ENCODE measurements at places on chromosomes 6 and 20.

GRCh38 chr20:31707994-31708735 lies 14.5 kb downstream of the BCL2L1 start:
- DNase-seq, result no peak

- no peak for DNase-seq
Observed at GRCh38 chr6:55174211-55175026, at the start of gene HCRTR2. TSS of gene HCRTR2 (plus strand) at chr6:55174515. CDS start at chr6:55174588, 73 bp downstream.

DNA sequence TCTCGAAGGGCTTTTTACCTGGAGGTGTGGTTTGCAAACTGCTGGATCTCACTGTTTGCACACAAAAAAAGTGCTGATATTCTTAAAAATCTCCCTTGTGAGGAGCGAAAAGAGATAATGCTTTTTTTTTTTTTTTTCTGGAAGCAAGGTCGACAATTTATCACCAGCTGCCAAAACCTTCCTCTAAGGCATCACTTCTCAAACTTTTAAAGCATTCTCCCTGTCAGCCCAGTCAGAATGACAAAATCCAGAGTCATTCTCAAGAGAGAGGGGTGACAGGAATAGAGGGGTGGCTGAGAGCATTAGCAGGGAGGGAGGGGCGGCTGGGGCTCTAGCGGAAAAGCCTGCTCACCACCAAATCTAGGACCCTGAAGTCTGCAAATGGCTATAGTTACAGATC lies 137.2 kb upstream of the ARMC2 start:
- no peak for DNase-seq

DNA sequence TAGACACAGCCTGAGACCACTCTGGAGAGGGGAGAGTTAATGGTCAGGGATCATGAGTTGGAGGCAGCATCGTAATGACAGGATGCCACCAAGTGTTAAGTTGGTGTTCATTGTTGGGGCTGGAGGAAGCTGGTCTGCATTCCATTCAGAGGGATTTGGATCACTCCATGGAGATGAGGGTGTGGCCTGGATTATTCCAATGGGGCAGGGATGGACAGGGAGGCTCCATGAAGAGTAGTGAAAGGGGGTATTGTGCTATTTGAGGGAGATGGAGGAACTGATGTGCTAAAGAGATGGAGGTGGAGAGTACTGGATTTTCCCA lies 1.1 kb downstream of the SAPCD1 start:
- no peak for DNase-seq

GRCh38 chr6:102327697-102328225 lies 934.3 kb downstream of the GRIK2 start:
- no peak for DNase-seq

- no peak for DNase-seq
Observed at GRCh38 chr6:659716-660581, 3.0 kb upstream of the HUS1B start.

DNA sequence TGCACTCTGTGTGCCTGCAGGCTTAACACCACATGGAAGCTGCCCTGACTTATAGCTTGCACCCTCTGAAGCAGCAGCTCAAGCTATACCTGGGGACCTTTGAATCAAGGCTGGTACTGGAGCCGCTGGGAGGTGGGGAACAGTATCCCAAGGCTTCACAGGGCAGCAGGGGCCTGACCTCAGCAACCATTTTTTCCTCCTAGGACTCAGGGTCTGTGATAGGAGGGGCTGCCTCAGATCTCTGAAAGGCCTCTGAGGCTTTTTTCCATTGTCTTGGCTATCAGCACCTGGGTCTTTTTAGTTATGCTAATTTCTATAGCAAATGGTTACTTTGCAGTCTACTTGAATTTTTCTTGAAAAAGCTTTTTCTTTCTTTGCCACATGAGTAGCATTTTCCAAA lies 80.2 kb upstream of the OPRM1 start:
- DNase-seq, result no peak

GRCh38 chr20:43537921-43538877 lies 20.6 kb upstream of the SGK2 start:
- DNase-seq, result peak; percentile 63
